ENCODE measurements at places on chromosomes 3 and 15.
A peak's percentile ranks its signal among the peaks of the same experiment; 100 is the strongest.

- no peak for DNase-seq
Measured at GRCh38 chr3:102791641-102792589, 357.1 kb downstream of the ZPLD1 start.

DNA sequence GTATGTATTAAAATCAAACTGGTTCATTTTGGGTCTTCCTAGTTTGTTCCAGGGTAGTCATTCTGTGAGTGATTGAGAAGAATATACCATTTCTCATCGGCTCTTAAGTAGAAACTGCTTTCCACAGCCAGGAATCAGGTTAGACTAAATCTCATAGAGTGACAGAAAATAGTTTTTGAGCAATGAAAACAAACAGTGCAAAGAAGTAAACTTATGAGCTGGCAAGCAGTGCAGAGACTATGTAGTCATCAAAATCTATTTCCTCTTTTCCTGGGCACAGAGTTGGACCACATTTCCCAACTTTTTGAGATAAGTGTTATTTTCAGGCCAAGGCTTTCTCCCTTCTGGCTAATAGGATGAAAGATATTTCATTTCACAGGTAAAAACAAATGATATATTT lies 66.5 kb downstream of the UBE3A start:
- no peak for DNase-seq

DNA sequence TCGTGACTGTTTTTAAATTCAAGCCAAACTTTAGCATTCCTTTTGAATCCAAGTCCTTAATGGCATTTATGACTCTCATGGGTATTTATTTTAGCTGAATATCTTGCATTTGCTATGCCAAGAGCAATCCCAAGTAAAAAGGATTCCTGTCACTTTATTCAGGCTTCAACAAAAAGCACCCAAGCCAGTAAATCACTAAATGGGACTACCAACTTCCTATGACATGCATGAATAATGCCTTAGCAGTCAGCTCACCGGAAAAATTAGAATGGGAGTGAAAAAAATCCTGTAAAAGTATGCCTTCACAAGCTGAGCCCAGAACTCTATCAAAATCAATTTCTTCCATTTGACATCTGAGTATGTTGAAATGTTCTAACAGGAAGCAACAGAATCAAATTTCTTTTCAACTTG lies 1297.9 kb downstream of the ROBO2 start:
- DNase-seq: no peak

- DNase-seq: no peak
Measured at GRCh38 chr3:180284331-180285110, 247.8 kb upstream of the PEX5L start.

GRCh38 chr15:69895202-69895601 lies 202.5 kb downstream of the TLE3 start:
- DNase-seq: no peak

DNA sequence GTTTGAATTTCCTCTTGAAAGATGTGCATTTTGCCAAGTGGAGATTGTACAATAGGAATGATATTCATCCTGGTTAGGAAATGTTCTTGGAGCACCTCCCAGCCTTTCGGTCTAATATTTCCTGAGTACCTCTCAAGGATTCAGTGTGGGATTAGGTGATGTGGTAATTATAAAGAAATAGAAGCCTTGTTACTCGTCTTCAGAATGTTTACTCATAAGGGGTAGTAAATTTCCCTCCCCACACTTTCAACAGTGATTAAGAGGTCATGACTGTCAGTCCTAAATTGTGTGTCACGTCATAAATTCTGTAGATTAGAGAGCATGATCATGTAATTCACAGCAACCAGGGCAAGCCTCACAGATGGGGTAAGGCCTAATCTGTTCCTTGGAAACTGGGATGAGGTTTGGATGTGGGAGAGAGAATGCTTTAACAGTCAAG lies 633.1 kb upstream of the TBL1XR1 start:
- no peak for DNase-seq

DNA sequence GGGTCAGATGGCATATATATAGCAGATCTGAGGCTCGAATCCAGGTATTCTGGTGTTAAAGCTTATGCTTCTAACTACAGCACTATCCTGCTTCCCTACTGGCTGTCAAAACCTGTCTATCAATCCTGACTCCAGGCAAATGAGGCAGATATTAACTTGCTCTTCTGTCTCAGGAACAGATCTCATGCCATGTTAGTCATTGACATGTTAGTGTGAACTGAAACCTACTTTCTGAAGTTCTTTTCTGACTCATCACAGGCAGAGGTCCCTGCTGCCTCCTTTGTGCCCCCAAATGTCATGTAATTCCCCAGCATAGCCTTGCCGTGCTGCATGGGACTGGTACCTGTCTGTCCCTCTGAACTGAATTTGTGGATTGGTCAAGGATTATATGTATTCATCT lies 125.0 kb upstream of the SMAD3 start:
- no peak for DNase-seq

DNA sequence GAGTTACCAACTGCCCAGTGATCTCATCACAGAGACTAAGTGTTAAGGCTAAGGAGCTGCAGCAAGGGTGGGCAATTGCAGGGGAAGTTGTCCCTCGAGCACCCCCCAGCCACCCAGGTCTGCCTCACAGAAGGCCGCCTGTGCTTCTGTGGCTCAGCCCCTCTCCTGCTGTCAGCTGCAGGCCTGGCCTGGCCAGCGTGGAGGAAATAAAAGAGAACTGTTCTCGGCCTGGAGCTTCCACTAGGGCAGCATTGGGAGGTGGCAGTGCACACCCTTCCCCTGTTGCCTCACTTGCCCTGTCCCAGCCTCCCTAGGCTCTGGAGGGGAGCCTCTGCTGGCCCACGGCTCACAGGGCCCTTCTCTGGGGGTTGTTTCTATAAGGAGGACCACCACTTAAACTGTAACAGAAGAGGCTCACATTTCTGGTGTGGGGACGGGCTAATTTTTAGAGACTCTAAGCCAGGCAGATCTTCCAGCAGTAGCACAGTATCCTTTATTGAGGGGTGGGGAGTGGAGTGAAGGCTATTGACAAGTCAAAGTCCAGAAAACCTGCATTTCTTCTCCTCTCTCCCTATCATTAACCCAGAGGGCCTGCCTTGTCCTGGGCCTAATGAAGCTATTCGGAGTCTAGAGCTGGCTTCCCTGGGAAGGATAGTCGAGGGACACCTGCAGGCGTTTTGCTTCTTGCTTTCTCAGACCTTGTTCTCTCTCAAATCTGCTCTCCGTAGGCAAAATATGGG lies 75.6 kb upstream of the ADPGK start:
- no peak for DNase-seq

DNA sequence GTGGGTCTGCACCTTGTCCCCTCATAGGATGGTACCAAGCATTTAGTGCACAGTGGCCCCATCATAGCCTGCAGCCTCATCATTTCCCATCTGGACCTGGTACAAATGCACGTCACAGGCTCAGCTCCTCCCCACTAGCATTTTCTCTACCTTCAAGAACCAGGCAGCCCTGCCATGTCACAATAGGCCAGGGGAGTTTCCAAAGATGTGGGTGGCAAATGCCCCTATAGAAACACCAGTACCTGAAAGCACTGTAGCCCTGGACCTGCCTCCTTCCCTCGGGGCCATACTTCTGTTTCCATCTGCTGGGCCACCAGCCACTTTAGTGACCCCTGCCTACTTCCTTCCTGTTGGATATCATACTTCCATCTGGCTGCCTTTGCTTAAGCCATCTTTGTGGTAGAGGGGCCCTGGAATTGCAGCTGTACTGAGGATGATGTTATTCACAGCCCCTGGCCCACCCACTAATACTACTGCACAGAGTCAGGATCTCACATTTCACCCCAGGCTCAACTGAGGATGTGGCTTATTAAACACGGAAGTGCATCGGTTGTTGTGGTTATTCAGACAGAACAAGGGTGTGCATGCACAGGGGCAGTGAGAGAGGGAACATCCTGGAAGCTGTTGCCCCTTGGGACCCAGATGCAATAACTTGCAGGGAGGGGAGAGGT lies 3.8 kb downstream of the TCTA start:
- DNase-seq: peak; percentile 75

GRCh38 chr3:71447803-71448202 lies 135.7 kb downstream of the FOXP1 start:
- no peak for DNase-seq

DNA sequence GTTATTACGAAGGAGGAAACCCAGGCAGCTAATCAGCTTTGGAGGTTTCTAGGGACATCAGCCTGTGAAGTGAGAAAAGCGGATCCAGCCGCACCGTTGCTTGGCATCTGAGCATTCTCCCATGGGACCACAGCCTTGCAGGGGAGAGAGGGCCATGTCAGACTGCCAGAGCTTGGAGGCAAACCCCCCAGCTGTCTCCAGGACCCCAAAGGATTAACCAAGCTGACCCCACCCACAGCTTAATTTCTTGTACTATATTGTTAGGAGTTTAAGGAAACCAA lies 5.1 kb downstream of the IGDCC3 start:
- no peak for DNase-seq

- DNase-seq: no peak
Measured at GRCh38 chr3:161264852-161265251, 43.7 kb downstream of the NMD3 start.

DNA sequence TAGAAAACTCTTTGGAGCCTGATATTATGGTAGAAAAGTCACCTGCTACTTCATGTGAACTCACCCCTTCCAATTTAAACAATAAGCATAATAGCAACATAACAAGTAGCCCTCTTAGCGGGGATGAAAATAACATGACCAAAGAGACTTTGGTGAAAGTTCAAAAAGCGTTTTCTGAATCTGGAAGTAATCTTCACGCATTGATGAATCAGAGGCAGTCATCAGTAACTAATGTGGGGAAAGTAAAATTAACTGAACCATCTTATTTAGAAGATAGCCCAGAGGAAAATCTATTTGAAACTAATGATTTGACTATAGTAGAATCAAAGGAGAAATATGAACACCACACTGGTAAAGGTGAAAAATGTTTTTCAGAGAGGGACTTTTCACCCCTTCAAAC lies 5.1 kb upstream of the SCG5 start:
- no peak for DNase-seq

DNA sequence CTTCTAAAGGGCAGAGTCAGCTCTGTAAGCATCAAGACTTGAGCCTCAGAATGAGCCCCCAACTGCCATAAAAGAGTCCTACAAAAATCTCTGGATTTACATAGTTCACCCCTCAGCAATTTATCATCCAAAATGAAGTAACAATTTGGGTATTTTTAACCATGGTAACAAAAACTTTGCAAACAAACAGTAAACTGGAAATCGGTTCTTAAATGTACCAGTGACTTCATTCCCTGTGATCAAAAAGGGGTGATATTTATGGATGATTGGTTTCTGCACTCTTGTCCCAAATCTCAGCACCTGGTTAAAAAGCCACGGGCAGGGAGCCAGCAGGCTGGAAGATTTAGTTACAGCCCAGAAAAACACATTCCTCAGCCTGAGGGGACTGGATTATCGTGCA lies 73.6 kb downstream of the TFG start:
- DNase-seq: no peak

- no peak for DNase-seq
Measured at GRCh38 chr3:31729082-31729481, 196.4 kb downstream of the STT3B start.

GRCh38 chr15:91975241-91975978 lies 121.9 kb downstream of the SLCO3A1 start:
- DNase-seq: no peak

GRCh38 chr3:52315006-52315405 lies 1.1 kb upstream of the DNAH1 start:
- no peak for DNase-seq

Data from GF-D8 (cell line).